ENCODE measurements at places on chromosomes 2 and 18. TPM values are rescaled to one million over a fixed set of nuclear protein-coding genes. Genes with fewer than 3 reads are reported as not detected.
A peak's percentile ranks its signal among the peaks of the same experiment; 100 is the strongest.

DNA sequence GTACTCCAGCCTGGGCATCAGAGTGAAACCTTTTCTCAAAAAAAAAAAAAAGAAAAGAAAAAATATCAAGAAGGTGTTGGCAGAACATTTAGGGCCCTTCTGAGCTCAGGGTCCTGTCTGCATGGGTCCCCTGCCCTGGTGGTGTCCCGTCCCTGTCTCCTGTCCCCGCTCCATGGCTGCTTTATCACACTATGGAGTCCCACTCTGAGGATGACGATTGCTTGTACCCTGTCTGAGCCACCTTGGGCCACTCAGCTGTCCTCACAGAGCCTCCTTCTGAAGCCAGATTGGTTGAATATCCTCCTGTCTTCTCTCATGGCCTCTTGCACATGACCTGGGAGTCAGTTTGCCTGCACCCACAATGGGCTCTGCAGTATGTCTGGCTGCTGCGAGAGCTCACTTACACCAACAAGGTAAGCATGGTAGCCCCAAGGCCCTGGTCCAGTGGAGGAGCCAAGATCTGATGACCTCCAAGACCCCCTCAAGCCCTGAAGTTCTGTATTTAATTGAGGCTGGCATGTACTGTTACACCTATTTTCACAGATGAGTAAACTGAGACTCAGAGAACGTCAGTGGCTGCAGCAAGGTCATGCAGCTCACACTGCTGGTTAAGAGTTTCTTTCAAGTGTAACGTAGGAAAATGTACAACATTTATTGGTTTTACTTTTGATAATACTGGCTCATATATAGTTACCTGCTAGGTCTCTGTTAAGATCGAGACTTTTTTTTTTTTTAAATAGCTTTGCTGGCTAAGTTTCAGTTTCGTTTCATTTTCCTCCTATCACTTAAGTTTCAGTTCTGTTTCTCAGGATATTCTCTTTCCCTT is 16.9 kb upstream of the ZCCHC2 start:
- no peaks in the 10 kb centered on the region for H3K4me1 ChIP-seq
- peak overlapping the region; percentile 80 for H3K27ac ChIP-seq
- no peaks in the 10 kb centered on the region for H3K36me3 ChIP-seq
- peak overlapping the region; percentile 17 for H3K4me3 ChIP-seq

Gene IL1RN
- 4.4 TPM for total RNA-seq

GRCh38 chr2:238963971-238964328 is 116.1 kb downstream of the TWIST2 start:
- no peaks in the 10 kb centered on the region for H3K36me3 ChIP-seq
- no peak for DNase-seq
- H3K27ac ChIP-seq, result no peak overlapping the region
- H3K4me1 ChIP-seq, result no peaks in the 10 kb centered on the region

- no peak overlapping the region for H3K27ac ChIP-seq
- no peak overlapping the region for H3K4me3 ChIP-seq
- no peak for DNase-seq
- H3K27me3 ChIP-seq, result no peaks in the 10 kb centered on the region
- H3K36me3 ChIP-seq, result peaks cover 11% of the 10 kb centered on the region
Observed at GRCh38 chr2:86485802-86486201, 44.6 kb downstream of the KDM3A start.

Gene IL1F10
- total RNA-seq, result not detected

Gene PLGLB2
- total RNA-seq, result not detected

Gene CELF4
- total RNA-seq, result 7.8 TPM

- no peak overlapping the region for H3K27ac ChIP-seq
- no peaks in the 10 kb centered on the region for H3K4me1 ChIP-seq
- no peaks in the 10 kb centered on the region for H3K27me3 ChIP-seq
- H3K4me3 ChIP-seq, result no peak overlapping the region
Observed at GRCh38 chr2:9269695-9270360, 63.2 kb downstream of the ASAP2 start.

Measured in prostate gland (tissue), 2 donors.